SK-N-SH (cell line): ENCODE measurements at places on chromosomes 7 and 10. TPM values are rescaled to one million over a fixed set of nuclear protein-coding genes. Genes with fewer than 3 reads are reported as not detected.

The ZNRF2 gene
- polyA plus RNA-seq: 3.8 and 4.0 TPM in 2 replicates

DNA sequence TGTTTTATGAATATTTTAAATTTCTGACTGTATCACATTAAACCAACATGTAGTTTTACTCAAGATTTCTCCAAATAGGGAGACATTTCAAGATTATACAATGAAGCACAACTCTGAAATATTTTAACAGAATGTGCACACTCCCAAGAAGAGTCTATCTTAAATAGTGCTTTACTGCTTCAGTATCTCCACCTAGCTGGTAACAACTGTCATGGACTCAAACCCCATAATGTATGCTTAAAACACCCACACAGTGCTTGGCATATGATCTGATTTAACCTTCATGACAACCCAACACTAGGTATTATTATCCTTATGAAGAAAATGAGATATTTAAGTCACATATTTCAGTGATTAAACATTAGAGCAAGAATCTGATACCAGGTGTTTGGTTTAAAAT lies 45.9 kb downstream of the ASZ1 start:
- no peak for DNase-seq

DNA sequence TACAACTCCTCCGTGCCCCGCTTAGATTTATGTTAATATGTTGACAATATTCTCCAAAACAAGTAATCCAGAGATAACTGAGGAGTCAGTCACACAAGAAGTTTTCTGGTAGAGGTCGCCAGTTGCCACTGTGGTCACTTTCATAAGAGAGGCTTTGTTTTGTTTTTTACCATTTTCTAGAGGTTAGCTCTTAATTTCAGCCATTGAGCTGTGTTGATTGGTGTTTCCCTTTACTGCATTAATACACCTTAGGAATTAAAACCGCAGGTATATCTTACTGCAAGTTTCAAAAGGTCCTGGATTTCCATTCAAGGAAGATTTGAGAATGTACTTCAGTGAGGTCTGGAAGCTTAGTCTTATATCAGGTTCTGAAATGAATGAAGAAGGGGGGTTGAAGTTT lies 3.5 kb downstream of the BMI1 start:
- no peak for DNase-seq

The CALCR gene
- polyA plus RNA-seq: 0.06 and 0.12 TPM in 2 replicates

- no peak for DNase-seq
Measured at GRCh38 chr10:122282909-122283308, 11.8 kb downstream of the BTBD16 start.

- no peak for DNase-seq
Measured at GRCh38 chr7:106080300-106080987, 31.7 kb downstream of the SYPL1 start.
